ENCODE measurements at places on chromosomes 3 and 15.
A peak's percentile ranks its signal among the peaks of the same experiment; 100 is the strongest.

- H3K27me3 ChIP-seq, result no peaks in the 10 kb centered on the region
- H3K4me1 ChIP-seq, result peaks cover 94% of the 10 kb centered on the region
- DNase-seq, result no peak
These were observed 15.0 kb upstream of the ZBED2 start for GRCh38 chr3:111610189-111610588.

DNA sequence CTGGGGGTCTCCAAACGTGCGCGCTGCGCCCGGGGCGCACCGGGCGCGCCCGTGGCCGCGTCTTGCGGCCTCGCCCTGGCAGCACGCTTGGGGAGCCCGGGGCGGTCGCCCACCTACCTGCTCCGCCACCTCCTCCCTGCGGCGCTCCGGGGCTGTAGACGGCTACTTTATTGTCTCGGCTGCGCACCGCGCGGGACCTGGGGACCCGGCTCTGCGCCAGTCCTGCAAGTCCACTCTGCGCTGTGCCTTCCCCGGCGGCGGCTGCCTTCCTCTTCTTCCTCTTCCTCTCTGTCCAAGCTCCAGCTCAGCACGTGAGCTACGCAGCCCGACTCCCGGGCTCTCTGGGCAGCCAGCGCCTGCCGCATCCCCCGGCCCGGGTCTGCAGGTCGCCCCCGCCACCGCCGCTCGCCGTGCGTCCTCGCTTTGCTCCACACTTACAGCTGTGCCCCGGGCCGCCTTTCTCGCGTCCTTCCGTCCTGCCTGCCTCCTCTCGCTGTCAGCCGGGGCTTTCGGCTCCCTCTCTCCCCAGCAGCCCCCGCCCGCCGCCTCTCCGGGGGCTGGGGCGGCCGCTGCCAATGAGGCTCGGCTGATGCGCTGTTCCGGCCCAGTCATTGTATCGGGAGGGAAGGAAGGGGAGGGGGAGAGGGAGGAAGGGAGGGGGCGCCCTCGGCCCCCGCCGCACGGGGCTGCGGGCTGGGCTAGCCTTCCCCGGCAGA lies 156.4 kb upstream of the FRMD4B start:
- H3K27ac ChIP-seq, result no peak overlapping the region
- H3K4me1 ChIP-seq, result peaks cover 5% of the 10 kb centered on the region
- H3K36me3 ChIP-seq, result no peaks in the 10 kb centered on the region
- peaks cover 51% of the 10 kb centered on the region for H3K27me3 ChIP-seq

DNA sequence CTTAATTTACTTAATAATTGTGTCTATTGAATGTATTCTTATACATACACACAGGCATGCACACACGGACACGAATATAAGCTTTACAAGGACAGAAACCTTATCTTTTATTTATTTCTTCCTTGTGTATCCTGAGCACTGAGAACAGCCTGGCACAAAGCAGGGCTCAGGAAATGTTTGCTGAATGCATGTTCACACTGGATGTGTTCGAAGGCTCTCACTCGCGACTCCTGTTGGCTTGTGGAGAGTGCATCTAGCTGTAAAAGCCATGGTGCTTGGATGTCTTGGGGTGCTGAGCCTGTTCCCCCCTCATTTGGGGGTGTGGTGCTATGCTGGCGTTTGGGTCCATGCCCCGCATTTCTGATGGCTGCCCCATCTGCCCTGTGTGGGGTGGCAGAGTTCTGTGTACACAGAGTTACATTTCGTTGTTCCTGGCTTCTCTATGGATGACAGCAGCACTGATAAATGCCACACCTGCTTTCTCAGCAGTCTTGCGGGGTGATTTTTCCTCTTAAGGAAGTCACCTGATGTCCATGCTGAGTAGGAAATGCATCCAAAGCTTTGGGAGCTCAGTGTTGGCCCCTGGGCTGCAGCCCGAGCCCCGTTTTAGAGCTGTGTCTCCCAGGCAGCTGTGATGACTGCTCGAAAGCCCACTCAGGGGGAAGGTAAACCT lies 148.5 kb downstream of the IGF1R start:
- H3K27ac ChIP-seq, result no peak overlapping the region
- DNase-seq, result no peak
- H3K36me3 ChIP-seq, result no peaks in the 10 kb centered on the region
- H3K4me3 ChIP-seq, result no peak overlapping the region

DNA sequence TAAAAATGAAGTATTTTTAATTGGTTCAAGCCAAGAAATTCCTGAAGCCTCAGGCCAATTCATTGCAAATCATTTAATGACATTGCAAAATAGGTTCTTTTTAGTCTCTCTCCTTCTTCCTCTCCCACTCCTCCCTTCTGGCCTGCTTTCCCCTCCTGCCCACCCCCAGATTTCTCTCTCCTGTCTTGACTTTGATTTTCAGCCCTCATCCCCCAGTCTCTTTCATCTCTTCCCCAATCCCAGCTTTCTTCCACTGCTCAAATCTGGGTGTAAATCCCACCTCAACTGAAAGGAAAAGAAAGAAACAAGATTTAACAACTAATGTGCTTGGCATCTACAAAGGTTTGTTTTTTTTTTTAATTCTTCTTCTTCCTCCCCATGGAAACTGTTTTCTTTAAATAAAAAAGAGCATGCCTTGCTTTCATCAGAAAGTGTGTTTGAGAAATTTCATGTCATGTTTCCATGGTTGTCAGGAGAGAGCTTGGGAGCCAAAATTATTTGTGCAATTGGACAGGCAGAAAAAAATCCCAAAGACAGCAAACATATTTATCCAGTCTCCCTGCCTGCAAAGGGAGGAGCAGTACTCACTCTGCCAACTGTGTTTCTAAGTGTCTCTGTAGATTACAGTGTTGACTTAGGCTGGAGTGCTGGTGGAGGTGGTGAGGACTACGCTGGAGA lies 50.4 kb downstream of the BOC start:
- no peak overlapping the region for H3K4me3 ChIP-seq
- DNase-seq, result no peak
- peaks cover 48% of the 10 kb centered on the region for H3K27me3 ChIP-seq
- H3K27ac ChIP-seq, result no peak overlapping the region
- no peaks in the 10 kb centered on the region for H3K36me3 ChIP-seq

DNA sequence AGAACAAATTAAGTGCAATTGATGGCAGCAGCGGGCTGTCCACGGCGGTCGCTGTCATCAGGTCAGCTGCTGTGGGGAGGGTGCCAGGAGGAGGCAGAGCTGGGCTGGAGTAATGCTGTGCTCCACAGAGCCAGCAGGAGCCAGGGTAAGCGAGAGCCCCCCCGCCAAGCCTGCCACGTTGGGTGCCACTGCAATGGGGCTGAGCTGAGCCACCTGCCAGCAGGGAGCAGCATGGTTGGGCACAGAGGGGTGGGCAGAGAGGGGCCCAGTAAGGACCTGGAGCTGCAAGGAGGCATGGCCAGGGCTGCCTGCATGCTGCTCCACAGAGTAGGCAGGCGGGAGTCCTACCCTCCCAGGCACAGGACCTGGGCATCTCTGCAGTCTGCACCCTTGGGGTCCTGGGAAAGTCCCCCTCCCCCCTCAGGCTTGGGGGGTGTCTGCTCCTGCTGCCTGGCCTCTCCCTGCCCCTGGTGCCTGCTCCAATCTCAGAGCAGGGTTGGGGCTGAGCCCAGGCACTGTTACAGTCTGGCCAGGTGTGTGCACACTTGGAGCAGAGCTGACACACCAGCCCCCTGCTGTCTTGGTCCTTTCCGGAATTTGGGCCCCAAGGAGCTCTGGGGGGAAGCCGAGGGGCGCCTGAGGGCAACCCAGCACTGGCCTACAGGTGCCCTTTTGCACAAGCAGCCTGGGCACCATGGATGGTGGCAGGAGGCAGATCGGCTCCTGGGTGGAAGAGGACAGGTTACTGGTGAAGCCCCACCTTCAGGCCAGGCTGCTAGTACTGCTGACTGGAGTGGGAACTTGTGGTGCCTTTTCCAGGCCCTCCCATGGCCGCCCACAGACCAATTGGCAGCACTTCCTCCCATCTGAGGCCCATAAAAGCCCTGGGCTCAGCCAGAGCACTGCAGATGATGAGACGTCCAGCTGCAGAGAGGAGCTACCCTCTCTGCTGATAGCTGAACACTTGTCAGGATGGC lies 8.5 kb upstream of the PIAS1 start:
- peaks cover 2% of the 10 kb centered on the region for H3K36me3 ChIP-seq
- H3K27me3 ChIP-seq, result peaks cover 20% of the 10 kb centered on the region
- no peak for DNase-seq
- H3K4me3 ChIP-seq, result no peak overlapping the region
- no peaks in the 10 kb centered on the region for H3K4me1 ChIP-seq

GRCh38 chr15:55586808-55587207 lies 1.3 kb downstream of the PYGO1 start:
- DNase-seq, result no peak
- H3K27ac ChIP-seq, result no peak overlapping the region
- peaks cover 49% of the 10 kb centered on the region for H3K27me3 ChIP-seq
- H3K36me3 ChIP-seq, result no peaks in the 10 kb centered on the region
- peaks cover 2% of the 10 kb centered on the region for H3K4me1 ChIP-seq
- H3K4me3 ChIP-seq, result no peak overlapping the region

DNA sequence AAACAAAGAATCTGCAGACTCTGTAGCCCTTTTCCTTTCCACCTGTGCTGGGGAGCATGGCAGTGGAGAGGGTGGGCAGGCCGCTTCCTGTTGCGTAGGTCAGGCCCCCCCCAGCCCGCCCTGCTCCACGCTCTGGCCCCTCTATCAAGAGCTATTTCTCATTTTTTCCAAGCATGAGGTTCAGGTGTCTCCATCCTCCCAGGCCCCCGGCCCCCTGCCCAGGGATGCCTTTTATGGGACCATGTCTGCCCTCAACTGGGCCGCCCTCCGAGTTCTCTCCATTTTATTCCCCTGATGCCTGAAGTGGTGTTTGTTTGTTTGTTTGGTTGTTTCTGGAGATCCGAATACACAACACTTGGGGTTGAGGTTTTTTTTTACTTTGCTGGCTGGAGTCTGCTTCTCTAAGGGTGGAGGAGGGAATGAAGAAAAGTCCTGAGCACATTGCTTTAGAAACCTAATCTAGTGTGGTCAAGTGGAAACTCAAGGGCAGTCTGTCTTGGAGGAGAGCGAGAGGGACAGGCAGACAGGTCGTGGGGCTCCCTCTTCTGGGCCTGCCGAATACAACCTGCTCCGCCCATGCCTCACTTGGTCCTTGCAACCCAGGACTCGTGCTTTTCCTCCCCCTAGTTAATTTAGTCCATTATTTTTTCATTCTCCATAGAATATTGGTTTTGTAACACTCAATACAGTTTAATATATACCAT lies 176.5 kb upstream of the LYSMD4 start:
- no peaks in the 10 kb centered on the region for H3K27me3 ChIP-seq
- H3K36me3 ChIP-seq, result no peaks in the 10 kb centered on the region
- H3K27ac ChIP-seq, result no peak overlapping the region
- H3K4me3 ChIP-seq, result no peak overlapping the region

GRCh38 chr3:100082714-100083113 lies 31.6 kb downstream of the FILIP1L start:
- H3K4me3 ChIP-seq, result no peak overlapping the region
- no peak for DNase-seq
- no peak overlapping the region for H3K27ac ChIP-seq
- H3K4me1 ChIP-seq, result peaks cover 33% of the 10 kb centered on the region

GRCh38 chr15:77630956-77631744 lies 1.6 kb downstream of the LINGO1 start:
- no peak overlapping the region for H3K27ac ChIP-seq
- peaks cover 64% of the 10 kb centered on the region for H3K27me3 ChIP-seq
- DNase-seq, result no peak
- H3K36me3 ChIP-seq, result no peaks in the 10 kb centered on the region
- H3K4me1 ChIP-seq, result peaks cover 9% of the 10 kb centered on the region

GRCh38 chr3:106619-107018 lies 89.9 kb upstream of the CHL1 start:
- no peaks in the 10 kb centered on the region for H3K36me3 ChIP-seq
- no peak for DNase-seq
- H3K4me3 ChIP-seq, result no peak overlapping the region
- H3K27me3 ChIP-seq, result no peaks in the 10 kb centered on the region
- no peaks in the 10 kb centered on the region for H3K4me1 ChIP-seq

DNA sequence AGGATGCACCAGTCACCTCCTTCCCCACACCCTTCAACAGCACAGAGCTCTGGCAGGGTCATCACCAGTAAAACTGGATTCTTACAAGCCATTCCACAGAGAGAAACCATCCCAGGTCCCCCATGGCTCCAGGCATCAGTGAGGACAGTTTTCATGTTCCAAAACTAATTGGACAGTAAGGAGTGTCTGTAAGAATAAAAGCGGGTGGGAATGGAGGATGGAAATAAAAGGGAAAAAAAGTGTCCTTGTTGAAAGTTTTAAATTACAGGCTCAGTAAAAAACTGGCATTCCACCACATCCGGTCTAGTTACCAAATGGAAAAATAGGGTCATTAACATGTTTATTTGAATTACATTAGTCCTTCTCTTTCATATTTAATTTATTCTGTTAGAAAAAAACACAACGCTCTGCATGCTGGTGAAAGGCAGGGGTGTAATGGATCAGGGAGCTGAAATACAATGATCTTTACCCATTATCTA lies 117.4 kb downstream of the TIGIT start:
- H3K27me3 ChIP-seq, result no peaks in the 10 kb centered on the region
- H3K27ac ChIP-seq, result no peak overlapping the region
- no peaks in the 10 kb centered on the region for H3K36me3 ChIP-seq
- no peak overlapping the region for H3K4me3 ChIP-seq
- DNase-seq, result no peak
- peaks cover 16% of the 10 kb centered on the region for H3K4me1 ChIP-seq

- peak; percentile 87 for DNase-seq
- no peaks in the 10 kb centered on the region for H3K27me3 ChIP-seq
- H3K4me1 ChIP-seq, result peaks cover 68% of the 10 kb centered on the region
- H3K36me3 ChIP-seq, result peaks cover 28% of the 10 kb centered on the region
These were observed at the start of gene TWF2 for GRCh38 chr3:52238761-52239701. TSS of gene TWF2 (minus strand) at chr3:52239158. CDS start at chr3:52239016, 142 bp downstream.

- H3K27me3 ChIP-seq, result no peaks in the 10 kb centered on the region
- H3K27ac ChIP-seq, result no peak overlapping the region
- H3K4me1 ChIP-seq, result peaks cover 6% of the 10 kb centered on the region
- H3K36me3 ChIP-seq, result peaks cover 3% of the 10 kb centered on the region
- DNase-seq, result no peak
These were observed 32.5 kb downstream of the SLMAP start for GRCh38 chr3:57788624-57789018.

DNA sequence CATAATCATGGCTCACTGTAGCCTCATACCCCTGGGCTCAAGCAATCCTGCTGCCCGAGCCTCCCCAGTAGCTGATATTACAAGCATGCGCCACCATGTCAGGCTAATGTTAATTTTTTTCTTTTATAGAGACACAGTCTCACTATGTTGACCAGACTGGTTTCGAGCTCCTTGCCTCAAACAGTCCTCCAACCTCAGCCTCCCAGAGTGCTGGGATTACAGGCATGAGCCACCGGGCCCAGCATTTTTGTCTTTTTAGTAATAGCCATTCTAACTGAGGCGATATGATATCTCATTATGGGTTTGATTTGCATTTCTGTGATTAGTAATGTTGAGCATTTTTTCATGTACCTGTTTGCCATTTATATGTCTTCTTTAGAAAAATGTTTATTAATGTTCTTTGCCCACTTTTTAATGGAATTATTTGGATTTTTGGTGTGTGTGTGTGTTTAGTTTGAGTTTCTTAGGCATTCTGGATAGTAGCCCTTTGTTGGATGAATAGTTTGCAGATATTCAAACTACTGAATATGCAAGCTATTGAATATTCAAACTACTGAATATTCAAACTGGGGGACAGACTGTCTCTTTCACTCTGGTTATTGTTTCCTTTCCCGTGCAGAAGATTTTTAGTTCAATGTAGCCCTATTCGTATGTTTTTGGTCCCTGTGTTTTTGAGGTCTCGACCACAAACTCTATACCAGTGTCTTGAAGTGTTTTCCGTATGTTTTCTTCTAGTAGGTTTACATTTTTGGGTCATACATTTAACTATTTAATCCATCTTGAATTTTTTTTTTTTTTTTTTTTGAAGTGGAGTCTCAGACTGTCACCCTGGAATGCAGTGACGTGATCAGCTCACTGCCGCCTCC lies 39.2 kb downstream of the CCDC66 start:
- H3K27ac ChIP-seq, result peak overlapping the region; percentile 47
- H3K4me1 ChIP-seq, result peaks cover 30% of the 10 kb centered on the region
- peaks cover 64% of the 10 kb centered on the region for H3K36me3 ChIP-seq
- no peak overlapping the region for H3K4me3 ChIP-seq
- H3K27me3 ChIP-seq, result no peaks in the 10 kb centered on the region

Measured in activated CD8-positive, alpha-beta memory T cell treated with anti-CD3 and anti-CD28 coated beads, Interleukin-2, amount 10 ng/mL, durations not matched to agents 7 days and 5 days (primary cell).